ENCODE measurements at places on chromosomes 3 and 15.

DNA sequence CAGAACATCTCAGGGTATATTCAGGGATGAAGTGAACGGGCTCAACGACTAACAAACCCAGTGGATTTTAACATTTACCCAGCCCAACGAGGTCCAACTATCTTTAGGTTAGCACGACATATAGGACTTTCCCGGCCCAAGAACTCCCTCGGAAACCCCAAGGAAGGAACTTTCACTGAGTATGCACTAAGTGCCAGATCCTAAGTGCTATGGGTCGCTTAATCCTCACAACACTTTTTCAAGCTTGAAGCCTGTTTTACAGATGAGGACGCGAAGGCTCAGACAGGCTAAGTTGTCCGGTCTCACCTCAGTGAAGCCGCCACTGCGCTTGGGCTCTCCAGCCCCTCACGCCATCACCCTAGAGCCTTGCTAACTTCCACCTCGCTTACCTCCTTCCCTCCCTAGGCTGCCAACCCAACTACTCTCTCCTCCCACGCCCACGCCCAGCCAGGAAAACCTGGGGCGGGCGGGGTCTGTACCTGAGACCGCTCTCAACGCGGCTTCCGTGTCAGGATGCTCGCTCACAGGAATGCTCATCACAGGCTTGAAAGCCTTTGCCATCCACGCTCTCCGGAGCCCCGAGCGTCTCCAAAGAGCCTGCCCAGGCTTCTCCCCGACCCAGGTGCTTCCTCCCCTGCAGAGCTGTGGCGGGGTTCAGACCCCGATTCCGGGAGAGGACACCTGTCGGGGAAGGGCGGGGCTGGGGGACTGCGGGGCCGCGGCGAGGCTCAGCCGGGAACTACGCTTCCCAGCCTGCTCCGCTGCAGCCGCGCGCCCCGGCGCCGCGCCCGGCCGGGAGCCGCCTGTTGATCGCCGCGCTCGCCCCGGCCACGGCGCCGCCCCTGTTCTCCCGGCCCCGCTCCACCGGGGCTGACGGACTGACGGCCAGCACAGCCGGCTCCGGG is at the start of gene TMOD2:
Gene TMOD2 (plus strand): TSS at position 806 of the 905 bp plus-strand sequence. CDS start 14,845 bp downstream, outside the sequence.
- peak; percentile 28 for DNase-seq

DNA sequence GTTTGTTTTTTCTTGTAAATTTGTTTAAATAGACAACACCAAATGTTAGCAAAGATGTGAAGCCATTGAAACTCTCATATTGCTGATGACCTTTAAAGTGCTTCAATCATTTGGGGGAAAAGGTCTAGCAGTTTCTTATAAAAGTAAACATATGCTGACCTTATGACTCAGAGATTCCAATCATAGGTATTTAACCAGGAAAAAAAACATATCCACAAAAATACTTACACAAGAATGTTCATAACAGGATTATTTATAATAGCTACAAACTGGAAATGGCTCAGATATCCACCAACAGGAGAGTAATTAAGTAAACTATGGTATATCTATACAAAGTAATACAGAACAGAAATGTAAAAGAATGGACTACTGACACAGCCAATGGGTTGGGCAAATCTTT is 27.1 kb upstream of the RORA start:
- DNase-seq = no peak

DNA sequence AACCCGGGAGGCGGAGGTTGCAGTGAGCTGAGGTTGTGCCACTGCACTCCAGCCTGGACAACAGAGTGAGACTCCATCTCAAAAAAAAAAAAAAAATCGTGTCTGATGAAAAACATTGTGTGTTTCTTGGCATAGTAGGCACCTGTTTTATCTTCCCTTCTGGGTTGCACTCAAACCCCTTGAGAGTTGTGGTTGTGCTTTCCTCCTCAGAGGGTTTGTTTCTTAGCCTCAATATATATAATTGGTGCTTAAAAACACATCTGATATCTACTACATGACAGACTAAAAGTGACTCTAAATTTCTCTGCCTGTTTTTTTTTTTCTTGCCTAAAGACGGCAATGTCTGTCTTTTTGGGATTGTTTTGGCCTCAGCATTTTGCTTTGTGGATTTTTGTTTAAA is 7.6 kb downstream of the NR1D2 start:
- DNase-seq = no peak

GRCh38 chr3:134372396-134373270 is 1.6 kb downstream of the AMOTL2 start:
- DNase-seq = no peak

DNA sequence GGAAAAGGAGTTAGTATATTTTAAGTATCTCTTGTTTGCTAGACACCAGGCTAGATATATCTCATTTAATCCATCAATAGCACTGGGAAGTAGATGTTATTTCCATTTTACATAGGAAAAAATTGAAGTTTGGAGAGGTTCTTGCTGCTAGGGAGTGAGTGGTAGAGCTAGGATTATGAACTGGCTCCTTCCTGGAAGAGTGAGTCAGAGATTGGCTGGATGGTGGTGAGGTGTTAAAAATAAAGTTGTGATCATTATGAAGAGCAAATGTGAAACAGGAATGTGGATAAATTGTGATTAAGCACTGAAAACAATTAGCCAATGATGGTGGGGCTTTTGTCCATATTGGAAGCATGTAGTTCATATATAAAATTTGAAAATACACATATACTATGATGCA is 234.2 kb downstream of the WNT5A start:
- no peak for DNase-seq

DNA sequence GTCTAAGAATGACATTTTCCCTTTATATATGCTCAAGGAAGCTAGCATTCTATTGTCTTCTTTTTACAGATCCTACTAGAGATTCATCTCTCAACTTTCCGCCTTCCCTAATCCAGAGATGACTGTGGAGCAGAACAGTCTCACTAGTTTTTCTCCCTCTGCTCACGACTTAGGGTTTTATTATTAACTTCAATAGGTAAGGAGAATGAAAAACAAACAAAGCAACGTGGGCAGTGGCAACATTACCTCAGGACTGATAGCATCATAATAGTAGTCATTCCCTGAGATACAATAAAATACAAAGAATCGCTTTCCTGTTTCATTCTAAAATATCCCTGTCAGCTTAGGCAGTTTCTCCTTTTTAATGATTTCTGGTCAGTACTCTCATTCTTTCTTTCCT is 154.3 kb upstream of the PLAAT1 start:
- no peak for DNase-seq

DNA sequence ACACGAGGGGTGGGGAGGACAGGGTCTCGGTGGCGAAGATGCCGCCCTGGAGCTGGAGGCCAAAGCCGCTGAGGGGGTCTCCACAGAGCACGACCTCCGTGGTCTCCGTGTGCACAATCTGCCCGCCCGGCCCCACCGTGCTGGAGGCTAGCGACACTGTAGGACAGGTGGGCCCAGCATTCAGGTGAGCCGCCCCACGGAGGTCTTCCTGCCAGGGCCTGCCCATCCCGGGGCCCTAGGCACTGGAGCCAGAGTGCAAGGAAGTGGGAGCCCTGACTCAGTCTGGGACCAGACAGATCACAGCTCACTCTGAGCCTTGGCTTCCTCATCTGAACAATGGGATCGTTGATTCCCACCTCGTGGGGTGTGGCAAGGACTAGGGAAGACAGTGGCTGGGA is 25.8 kb downstream of the GRIP2 start:
- DNase-seq = no peak

DNA sequence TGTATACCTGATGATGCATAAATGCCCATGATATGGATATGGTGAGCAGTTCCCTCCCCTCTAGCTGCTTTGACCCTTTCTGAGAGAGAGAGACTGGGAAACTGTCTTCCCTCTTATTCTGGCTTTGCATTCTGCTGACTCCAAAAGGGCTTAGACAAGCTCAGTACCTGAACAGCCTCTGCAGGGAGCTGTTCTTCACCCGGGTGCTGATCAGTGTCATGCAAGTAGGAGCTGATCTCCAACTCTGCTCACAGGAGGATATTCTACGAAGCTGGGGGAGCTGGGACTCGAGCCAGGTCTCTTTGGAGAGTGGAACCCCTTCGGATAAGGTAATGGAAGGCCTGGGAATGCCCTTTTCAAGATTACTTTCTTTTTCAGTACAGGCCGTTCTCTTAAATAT is 237.1 kb downstream of the RYR3 start:
- DNase-seq = no peak

DNA sequence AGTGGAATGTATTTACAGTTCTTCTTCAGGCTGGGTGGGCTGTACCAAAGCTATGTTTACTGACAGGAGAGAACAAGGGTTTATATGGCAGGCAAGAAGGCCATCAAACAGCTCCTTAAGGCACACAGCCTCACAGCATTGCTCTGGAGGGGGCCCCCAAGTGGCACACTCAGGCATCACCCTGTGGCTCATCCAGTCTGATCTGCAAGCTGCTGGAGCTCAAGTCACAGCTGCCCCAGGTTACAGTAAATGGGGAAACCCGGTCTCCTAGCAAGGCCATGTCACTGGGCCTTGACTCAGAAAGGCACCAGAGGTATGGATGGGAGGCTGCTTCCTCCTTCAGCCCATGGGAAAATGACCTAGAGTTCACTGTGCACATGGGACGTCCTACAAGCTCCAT is 67.5 kb downstream of the TFG start:
- DNase-seq = no peak

- no peak for DNase-seq
Measured at GRCh38 chr3:195548987-195549386, 5.9 kb upstream of the PPP1R2 start.

DNA sequence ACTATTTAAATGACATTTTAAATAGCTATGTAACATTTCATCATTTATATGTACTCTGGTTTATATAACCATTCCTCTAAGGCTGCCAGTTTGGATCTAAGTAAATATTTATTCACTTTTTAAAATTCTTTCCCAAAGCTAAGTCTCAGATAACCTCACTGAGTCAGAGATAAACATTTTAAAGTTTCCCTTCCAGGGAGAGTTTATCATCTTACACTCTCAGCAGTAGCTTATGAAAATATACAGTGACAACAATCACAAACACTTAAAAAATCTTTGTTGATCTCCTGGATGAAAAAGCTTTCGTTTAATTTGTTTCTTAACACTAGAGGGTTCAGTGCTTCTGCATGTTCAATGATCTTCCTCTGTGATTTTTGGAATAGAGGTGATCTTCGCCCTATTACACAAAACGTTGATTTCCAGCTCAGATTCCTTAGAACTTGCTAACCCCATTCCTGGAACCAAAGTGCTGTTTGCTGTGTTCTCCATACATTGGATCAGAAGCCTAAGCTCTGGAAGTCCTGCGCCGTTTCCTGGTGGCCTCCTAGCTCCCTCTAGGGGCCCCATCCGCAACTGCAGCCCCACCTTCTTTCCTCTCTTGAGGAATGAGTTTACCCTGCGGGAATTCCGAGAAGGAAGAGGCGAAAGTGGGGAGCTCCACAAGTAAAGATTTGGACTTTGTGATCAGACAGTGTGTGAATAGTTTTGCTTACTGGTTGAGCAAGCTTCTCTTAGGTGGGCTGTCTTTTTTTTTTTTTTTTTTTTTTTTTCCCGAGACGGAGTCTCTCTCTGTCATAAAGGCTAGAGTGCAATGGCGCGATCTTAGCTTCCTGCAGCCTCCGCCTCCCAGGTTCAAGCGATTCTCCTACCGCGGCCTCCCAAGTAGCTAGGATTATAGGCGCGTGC is 29.3 kb upstream of the SACM1L start:
- DNase-seq = peak; percentile 79

GRCh38 chr3:141191097-141191749 is 40.4 kb upstream of the PXYLP1 start:
- DNase-seq = no peak

DNA sequence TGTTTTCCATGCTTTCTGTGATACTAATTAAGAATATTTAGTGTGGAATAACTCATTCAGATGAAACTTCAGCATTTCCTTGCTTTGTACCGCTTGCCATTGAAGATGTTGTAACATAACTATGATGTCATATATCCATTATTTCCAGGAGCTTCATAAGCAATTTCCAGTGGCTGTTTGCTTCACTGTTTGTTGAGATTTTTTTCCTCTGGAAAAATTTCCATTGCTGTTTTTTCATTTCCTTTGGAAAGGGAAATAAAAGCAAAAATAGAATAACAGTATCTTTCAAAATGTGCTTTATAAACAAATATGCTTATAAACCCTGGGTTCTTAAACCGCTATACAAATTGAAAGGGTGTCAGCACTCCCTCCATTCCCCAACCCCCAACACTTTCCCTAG is 319.6 kb upstream of the SEMA6D start:
- no peak for DNase-seq

DNA sequence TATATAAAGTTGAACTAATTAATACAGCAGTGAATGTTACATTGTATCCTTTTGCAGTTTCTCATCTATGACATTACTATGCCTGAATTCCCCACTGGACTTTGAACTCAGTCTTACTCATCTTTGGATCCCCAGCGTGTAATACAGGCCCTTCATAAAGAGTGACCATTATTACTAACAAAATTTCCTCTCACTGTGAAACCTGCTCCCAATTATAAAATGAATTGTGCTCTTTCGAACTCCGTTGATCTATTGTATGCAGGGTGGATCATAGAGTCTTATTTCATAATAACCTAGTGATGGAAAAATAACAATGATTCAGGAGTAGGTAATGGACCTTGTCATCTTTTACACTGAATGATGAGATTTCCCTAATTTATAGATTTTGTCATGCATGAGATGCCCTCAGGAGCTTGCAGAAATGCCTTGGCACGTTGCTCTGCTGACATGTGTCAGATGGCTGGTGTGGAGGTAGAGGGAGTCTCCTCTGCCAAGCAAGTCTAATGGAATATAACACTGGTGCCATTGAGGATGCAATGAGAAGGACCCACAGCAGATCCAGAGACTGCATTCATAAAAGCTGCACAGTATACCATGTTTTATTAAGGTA is 25.5 kb downstream of the B3GNT5 start:
- no peak for DNase-seq

GRCh38 chr3:146814601-146815315 is 209.6 kb upstream of the PLSCR5 start:
- no peak for DNase-seq

- no peak for DNase-seq
Measured at GRCh38 chr3:42666577-42666998, 13.1 kb downstream of the ZBTB47 start.

DNA sequence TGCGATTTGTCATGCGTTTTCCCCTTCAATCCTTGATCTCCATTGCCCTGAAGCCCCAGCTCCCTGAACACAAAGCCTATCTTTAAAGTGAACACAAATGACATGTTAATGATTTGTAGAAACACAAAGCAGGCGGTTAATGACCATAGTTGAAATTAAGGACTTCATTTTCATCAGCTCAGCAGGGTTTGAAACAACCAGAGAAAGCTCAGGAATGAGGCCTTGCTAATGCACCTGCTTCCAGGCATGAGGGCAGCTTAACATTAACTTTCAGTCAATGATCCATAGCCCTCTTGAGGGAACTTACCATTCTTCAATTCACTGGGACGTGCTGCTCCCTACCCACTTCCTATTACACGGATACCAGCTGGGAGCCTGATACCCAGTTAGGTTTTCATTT is 427.2 kb upstream of the CBLB start:
- DNase-seq = no peak

All from D721Med (cell line).